ENCODE measurements at places on chromosomes 4 and X.

DNA sequence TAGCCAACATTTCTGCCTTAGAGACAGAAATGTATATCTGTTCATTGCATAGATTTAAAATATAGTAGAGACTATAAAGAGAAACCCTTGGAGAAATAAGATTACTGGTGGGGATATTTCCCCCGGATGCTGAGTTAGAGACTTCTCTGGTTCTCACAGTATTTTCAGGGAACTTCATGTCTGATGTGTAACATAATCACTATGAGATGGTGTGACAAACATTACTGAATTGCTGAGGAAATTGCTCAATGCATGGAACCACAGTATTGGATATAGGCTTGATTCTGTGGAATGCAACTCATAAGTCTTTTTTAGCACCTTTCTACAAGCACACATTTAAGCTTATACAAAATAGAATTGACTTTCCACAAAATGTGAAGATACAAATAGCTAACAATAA is 152.7 kb downstream of the SOWAHB start:
- no peak for DNase-seq

DNA sequence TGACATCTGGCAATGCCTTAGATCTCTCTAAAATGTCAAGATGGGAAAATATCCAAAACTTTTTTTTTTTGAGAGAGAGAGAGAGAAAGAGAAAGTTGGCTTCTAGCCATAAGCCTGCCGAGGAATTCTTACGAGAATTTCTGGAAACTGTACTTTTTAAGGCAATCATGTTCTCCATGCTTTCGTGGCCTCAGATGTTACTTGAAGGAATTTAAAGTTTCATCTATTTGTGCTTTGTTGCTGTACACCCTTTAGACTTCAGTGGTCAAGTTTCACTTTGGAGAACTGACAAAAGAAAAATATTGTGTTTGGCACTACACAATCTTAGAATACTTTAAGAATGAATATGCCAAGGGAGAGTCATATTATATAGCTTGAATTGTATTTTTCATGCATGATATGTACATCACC is 53.9 kb downstream of the FAT4 start:
- no peak for DNase-seq

DNA sequence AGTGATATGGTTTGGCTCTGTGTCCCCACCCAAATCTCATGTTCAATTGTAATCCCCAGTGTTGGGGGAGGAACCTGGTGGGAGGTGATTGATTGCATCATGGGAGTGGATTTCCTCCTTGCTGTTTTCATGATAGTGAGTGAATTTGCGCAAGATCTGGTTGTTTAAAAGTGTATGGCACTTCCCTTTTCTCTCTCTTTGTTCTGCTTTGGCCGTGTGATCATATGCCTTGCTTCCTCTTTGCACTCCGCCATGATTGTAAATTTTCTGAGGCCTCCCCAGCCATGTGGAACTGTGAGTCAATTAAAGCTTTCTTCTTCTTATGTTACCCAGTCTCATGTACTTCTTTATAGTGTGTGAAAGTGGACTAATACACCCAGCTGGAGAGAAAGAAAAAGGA is 113.0 kb upstream of the AADAT start:
- DNase-seq: no peak

- no peak for DNase-seq
These were observed at the start of gene CWH43 for GRCh38 chr4:48985976-48986653. Gene CWH43, plus strand, starts transcription at chr4:48986275. Its CDS starts 155 bp downstream, at chr4:48986430.

GRCh38 chr4:113582737-113583136 is 178.8 kb downstream of the CAMK2D start:
- no peak for DNase-seq

DNA sequence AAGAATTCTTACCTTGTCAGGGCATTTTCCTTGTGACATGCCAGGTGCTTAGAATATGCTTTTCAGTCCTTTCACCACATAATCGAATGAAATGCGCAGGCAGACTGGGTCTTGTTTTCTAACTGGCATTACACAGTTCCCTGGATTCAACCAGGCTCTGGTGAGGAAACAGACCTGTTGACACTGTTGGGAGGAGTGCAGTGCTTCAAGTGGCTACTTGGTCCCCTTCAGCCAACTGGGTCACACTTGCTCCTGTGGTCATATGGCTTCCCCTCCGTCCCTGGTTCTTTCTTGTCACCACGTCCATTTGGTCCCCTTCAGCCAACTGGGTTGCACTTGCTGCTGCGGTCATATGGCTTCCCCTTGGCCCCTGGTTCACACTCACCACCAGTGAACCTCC is 9.7 kb downstream of the SMIM20 start:
- DNase-seq: no peak

DNA sequence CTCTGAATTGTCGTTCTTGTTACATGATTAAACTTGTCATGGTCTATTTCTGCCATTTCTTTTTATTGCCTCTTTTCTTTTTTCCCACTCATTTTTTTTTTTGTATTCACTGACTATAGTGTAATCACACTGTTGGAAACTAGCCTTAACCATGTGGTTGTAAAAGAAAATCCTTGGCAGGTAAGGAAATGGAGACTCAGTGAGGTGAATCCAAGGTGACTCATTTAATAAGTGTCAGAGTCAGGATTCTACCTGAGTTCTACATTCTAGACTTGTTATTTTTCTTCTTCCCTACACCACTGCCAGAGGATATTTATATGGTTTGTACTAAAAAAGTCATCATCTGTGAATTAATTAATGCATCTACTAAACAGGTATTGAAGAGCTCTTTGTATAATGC is 152.2 kb downstream of the CBLL2 start:
- no peak for DNase-seq

DNA sequence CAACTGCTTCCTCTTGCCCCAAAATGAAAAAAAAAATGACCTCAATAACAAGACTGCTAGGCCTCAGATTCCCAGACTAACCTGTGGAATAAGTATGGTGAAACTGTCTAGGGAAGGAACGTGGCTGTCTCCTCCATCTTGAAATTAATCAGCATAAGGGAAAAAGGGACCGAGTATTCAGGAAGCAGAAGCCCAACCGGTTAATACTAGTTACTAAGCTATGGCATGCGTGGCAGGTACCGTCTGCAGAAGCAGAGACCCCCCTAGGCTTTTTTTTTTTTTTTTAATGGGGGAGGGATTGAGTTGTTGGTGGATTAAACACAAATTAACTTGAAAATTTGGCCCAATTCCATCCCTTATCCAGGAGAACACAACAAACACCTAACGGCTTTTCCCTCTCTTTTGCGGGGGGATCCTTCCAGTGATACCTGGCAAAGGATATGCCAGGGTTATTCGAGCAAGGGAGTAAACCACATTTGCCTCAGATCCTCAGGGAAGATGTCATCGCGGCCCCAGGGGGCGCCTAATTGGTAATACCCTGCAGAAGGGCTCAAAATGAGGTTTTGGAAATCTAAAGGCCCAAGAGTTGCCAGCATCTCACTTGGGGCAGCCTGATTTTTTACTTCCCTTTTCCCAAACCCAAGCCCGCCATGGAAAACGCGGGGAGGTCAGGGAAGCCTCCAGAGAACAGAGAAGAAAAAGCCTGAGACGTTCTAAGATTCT is 893 bp downstream of the RLIM start:
- DNase-seq: peak; percentile 61
